ENCODE measurements at places on chromosomes 1 and 21.

GRCh38 chr1:21365036-21365435, 74.8 kb upstream of the ECE1 start:
- DNase-seq: no peak

DNA sequence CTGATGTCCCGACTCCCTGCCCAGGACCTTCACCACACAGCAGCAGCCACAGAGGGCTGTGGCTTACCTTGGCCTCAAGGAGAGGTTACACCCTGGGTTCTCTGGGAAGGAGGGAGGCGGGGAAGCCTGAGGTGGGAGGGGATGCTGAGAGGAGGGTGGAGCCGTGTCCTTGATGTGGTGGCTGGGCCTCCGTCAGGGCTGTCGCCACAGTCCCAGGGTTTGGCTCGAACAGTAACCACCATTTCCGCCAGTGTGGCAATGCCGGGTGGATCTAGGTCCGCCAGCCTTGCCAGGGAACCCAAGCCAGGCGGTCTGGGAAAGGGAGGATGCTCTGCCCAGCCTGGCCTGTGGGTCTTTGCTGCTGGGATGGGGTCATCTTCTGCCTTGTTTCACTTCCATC, 18.4 kb upstream of the CDCA8 start:
- DNase-seq: peak; percentile 39

GRCh38 chr1:25728301-25728935, 71.6 kb upstream of the SELENON start:
- no peak for DNase-seq

- no peak for DNase-seq
These were observed 63.4 kb downstream of the NTMT2 start for GRCh38 chr1:170209125-170209524.

DNA sequence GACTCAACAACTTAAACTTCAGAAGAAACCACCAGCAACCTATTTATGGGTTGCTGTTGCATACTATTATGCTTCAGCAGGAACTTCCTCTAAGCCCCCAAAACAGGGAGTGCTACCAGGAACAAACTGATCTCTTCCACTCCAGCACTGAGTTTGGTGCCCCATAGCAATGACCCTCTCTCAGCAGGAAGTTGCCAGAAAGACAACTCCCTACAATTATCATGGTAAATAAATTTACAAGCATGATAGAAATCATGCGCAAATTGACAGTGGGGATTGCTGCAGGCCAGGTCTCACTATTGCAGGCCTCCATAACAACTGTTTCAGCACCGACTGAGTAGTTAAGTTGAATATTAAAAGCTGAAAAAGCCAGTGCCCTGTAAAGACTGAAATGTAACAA, 180.6 kb downstream of the PLA2G4A start:
- DNase-seq: no peak

Measured in stimulated activated CD4-positive, alpha-beta T cell treated with anti-CD3 and anti-CD28 coated beads, Interleukin-2, amount 100 ng/mL, for 24 hours (primary cell).